ENCODE measurements at places on chromosomes 2 and 18. TPM values are rescaled to one million over a fixed set of nuclear protein-coding genes. Genes with fewer than 3 reads are reported as not detected.

The SERPINE2 gene
- 6.4 TPM for total RNA-seq

The ALPI gene
- total RNA-seq = not detected

The NOL4 gene
- not detected for total RNA-seq

The NIFK gene
- total RNA-seq = 167 TPM

The LGALSL gene
- 0.98 TPM for total RNA-seq

The MRPL44 gene
- 42.6 TPM for total RNA-seq

The STARD6 gene
- not detected for total RNA-seq

The CYS1 gene
- 0.09 TPM for total RNA-seq

The FAM124B gene
- total RNA-seq = not detected

The CDK15 gene
- not detected for total RNA-seq
